ENCODE measurements at places on chromosomes 1 and 21.

- DNase-seq: no peak
Measured at GRCh38 chr1:43531107-43531905, 623 bp downstream of the PTPRF start.

DNA sequence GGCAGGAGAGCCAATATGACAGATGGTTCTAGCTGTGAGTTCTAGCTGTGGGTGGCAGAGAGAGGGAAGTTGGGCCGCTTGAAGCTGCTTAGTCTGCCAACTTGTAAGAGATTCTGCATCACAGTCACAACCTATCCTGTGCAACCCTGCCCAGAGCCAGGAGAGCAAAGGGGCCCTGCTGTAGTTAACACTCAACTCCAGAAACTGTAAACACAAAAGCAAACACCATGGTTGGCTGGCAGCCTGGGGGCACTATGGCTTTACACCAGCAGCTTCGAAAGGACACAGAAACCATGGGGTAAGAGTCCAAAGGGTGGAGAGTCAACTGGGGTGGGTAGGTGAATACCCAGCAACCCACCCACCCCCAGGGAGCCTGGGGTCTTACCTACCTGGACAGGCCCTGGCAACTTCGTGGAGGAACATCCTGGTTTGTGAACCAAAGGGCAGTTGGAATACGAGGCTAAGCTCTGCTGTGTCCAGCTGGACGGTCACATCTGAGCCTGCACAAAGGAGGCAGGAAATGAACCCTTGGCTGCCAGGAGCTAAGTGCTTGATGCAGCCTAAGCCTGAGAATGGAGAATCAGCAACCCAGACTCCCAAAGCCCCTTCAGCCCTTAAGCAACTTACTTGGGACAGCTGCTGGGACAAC is 6.4 kb downstream of the INPP5B start:
- DNase-seq: no peak

DNA sequence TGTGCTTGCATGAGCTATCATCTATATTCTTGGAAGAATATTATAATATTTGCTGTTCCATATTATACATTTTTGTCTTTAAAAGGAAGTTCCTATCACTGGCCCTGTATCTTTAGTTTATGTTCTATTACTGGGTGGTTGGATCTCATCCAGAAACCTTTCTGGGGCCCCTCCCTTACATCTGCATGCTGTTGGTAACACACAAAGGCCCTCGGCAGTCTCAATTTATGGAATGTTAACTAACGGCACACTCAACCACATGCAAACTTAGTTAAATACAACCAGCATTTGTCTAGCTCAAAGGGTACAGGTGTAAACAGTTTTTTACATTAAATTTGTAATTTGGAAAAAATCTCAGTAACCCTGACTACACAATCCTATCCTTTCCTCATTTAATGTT is 9.7 kb upstream of the HYI start:
- DNase-seq: no peak

DNA sequence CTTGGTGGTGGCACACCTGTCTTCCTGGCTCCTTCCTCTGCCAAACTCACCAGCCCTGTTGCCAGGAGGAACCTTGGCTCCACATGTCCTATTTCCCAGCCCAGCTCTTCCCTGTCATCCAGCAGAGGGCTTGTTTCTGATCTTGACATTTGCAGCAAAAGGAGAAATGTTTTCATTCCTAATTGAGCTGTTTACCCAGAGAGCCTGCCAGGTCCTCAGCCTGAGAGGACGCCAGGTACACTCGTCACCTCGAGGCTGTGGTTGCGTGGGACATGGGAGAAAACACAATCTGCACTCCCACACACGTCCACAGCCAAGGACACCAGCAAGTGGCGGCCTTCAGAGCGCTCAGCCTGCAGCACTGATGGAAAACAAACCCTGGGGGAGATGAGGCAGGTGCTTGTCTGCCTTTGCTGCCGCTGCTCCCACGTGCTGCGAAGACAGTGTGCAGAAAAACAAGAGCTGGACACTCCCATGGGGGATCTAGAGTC is 132.8 kb upstream of the CD34 start:
- peak; percentile 26 for DNase-seq

DNA sequence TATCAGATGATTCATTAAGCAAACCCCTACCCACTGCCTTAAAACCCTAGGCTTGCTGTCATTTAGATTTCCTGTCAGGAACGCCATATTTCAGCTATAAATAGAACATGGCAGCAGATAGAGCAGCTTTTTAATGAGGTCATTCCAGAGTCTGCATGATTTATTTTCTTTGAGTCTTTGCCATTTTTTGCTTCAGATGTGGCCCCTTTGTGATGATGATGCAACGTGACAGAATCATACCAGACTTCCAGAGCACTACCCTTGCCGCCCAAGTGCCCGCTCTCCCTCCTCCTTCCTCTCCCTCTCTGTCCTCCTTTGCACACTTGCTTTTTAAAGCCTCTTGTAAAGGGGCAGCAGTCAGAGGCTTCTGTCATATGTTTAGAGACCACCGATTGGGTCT is 55.5 kb upstream of the TRIM67 start:
- no peak for DNase-seq
